Right renal cortex interstitium (tissue), 3 donors: ENCODE measurements at places on chromosomes 4 and X. TPM values are rescaled to one million over a fixed set of nuclear protein-coding genes. Genes with fewer than 3 reads are reported as not detected.

The INTS6L gene
- polyA plus RNA-seq: 24.2 TPM

The USO1 gene
- polyA plus RNA-seq: 91.1 TPM

The FANCB gene
- 3.8 TPM for polyA plus RNA-seq

The SLIT2 gene
- polyA plus RNA-seq: 54.0 TPM

The EXOC1L gene
- not detected for polyA plus RNA-seq

The SSX2B gene
- polyA plus RNA-seq: not detected

The LONRF3 gene
- 1.2 TPM for polyA plus RNA-seq

The GPR50 gene
- not detected for polyA plus RNA-seq

The ARSJ gene
- 14.9 TPM for polyA plus RNA-seq

The SYP gene
- polyA plus RNA-seq: 2.5 TPM

- DNase-seq: no peak
These were observed 68.2 kb upstream of the TENM3 start for GRCh38 chr4:182174979-182175378.

DNA sequence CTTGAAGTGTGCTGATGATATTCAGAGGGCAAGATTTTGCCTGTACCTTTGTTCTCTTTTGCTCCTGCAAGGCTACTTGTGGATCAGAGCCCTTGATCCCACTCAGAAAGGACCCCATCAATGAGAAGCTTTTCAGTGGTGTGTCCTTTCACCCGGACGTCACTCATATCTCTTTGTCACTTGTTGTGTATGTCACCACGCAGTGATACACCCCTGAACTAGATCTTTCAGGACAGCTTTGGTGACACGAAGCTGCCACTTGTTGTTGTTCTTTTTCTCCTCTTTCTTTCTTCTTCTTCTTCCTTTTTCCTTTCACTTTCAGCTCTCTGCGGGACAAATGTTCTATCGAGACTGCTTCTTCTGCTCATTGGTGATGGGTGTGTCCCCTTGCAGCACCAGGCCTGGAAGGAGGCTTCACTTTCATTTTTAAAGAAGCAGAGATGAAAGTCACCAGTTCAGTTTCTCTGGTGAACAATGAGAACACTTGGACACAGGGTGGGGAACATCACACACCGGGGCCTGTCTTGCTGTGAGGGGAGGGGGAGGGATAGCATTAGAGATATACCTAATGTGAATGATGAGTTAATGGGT lies 83.6 kb downstream of the NBDY start:
- DNase-seq: no peak

DNA sequence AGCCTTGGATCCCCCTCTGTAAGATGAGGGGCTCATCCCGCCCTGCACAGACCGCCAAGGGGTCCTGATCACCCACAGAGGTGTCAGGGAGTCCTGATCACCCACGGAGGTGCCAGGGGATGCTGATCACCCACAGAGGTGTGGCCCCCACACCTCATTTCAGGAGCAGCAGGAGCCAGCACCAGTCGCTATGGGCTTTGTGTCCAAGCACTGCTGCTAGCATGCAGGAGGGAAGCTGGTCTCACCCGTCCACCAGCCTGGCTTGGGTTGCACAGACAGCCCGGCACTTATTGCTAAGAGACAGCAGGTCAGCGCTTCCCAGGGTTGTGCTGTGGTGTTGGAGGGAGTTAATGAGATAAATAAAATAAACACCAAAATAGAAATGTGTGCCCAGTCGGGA lies 88.5 kb downstream of the ADRA2C start:
- no peak for DNase-seq

DNA sequence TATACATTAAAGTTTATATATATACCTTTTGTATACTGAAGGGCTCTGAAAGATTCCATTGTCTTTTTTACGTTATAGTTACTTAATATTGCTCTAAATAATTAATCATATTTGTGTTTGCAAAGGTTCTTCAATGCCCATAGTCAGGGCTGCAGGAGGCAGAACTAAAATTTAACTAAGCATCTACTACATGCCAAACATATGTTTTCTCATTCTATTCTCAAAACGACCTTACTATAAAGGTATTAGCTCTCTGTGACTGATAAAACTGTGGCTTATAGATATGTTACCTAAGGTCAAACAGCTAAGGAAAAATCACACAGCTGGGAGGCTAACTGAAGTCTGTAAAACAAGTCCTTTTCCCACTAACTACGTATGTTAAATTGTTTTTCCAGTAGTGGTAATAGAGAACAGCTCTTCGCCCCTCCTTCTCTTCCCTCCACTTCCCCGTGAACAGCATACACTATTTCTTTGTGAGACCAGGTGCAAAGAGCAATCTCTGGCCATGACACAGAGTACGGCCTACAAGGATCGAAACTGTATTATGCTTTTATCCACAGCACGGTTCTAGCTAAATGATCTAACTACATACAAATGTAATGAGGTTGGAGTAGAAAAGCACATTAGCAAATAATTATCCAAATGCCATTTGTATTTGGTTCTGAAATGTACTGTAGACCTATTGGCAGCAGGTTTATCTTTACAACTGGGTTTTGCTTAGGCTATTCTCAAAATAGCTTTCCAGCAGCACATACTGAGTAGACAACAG lies 1.7 kb downstream of the CNOT6L start:
- no peak for DNase-seq

- DNase-seq: no peak
These were observed 47.4 kb downstream of the SMIM14 start for GRCh38 chr4:39591290-39591689.

DNA sequence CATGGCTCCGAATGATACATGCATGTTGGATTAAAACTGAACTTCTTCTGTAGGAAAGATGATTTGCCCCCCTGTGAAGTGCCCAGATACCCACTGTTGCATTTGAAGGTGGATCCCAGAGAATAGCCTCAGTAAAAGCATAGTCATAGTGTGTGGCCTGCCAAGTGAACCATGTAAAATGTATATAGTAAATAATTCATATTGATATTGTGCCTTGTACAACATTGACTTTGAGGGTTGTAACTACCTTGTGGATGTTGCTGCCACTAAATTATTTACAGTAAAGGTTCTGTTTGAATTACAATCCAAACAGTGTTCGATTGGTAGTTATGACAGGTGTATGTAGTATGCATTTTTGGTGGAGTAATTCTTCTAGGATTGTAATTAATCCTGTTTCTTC lies 19.2 kb downstream of the TMEM131L start:
- no peak for DNase-seq

- no peak for DNase-seq
These were observed 157.1 kb downstream of the SCFD2 start for GRCh38 chr4:53208753-53209152.

DNA sequence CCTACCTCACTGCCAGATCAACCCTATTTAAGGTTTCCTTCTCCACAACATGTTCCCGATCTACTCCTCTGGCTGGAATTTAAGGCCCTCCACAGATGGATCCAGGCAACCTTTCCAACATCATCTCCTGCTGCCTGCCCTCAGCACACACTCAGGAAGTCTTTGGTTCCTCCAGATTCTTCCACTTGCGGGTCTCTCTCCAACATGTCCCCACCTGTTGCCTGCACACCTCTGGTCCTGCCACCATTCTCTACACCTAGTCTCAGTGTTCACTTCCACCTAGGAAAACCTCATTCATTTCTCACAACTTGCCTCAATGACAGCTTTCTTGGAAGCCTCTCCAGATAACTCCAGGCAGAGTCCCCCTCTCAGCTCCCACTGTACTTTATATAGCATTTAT lies 80.1 kb downstream of the RTL5 start:
- DNase-seq: no peak

DNA sequence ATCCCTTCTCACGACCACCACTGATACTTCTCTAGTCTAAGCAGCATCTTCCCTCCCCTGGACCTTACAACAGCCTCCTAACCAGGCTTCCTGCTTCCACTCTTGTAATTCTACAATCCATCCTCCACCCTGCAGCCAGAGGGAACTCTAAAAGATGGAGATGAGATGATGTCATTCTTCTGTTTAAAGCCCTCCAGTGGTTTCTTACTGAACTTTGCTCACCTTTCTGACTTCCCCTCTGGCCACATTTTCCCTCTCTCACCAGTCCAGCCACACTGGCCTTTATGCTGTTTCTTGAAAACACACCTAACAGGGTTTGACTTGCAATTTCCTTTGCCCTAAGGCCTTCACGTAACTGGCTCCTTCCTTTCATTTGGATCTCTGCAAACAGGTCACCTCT lies 191.4 kb upstream of the NHS start:
- DNase-seq: no peak

DNA sequence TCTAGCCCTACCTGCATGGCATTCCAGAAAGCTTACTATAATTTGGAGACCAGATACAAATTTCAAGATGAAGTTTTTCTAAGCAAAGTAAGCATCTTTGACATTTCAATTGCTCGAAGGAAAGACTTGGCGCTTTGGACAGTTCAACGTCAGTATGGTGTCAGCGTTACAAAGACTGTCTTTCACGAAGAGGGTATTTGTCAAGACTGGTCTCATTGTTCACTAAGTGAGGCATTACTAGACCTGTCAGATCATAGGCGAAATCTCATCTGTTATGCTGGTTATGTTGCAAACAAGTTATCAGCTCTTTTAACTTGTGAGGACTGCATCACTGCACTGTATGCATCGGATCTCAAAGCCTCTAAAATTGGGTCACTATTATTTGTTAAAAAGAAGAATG lies 17.6 kb downstream of the THAP9 start:
- no peak for DNase-seq

- DNase-seq: no peak
These were observed 56.9 kb downstream of the KDR start for GRCh38 chr4:55068522-55068921.

GRCh38 chr4:116501954-116502353 lies 583.4 kb downstream of the TRAM1L1 start:
- no peak for DNase-seq

- no peak for DNase-seq
These were observed at the start of gene SLC2A9 for GRCh38 chr4:10020871-10021652. Gene SLC2A9 (minus strand): TSS chr4:10021497. CDS start chr4:10021429, 68 bp downstream.

GRCh38 chr4:86178211-86178610 lies 181.6 kb downstream of the MAPK10 start:
- no peak for DNase-seq

DNA sequence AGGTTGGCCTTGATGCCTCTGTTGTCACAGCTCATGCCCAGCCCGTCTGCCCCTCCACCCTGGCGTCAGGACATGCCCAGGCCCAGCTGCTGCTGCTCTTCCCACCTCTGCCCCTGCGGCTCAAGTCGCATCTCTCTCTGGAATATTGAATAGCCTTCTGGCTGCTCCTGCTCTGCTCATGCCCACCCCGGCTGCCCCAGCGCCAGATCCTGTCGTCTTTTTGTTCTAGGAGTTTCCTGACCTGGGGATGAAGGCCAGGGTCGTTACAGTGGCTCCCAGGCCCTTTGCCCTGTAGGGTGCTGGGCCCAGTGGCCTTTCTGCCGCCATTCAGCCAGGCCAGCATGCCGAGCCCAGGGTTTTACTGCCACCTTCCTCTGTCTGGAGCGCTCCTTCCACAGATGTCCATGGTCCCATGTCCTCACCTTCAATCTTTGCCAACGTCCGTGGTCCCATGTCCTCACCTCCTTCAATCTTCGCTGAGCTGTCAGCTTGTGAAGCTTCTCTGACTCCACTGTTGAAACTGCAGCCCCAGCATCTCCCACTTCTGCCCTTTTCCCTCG lies 9.7 kb downstream of the MAEA start:
- DNase-seq: no peak

DNA sequence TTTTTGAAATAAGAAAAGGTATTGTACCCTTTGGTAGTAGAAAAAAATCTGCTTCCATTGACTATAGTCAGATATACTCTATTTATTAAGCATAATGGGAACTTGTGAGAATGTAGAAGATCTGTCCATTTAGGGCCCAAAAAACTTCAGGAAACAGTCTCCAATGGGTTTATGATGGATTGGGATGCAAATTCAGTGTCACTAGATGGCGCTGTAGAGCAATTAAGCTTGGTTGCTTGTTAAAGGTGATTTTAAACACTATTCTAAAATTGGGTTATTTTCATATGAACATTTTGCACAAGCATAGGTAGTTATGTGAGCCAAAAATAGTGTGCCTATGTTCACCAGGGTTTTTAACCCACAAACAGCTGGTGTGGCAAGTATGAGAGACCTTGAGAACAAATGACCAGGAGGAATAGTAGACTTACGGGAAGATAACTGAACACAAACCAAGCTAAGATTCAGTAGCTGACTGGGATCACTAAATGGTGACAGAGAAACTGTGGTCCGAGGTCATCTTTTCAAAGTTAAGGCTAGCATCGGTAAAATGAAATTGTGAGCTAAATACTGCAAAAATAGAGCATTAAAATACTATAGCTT lies 80.3 kb upstream of the LSM6 start:
- no peak for DNase-seq

DNA sequence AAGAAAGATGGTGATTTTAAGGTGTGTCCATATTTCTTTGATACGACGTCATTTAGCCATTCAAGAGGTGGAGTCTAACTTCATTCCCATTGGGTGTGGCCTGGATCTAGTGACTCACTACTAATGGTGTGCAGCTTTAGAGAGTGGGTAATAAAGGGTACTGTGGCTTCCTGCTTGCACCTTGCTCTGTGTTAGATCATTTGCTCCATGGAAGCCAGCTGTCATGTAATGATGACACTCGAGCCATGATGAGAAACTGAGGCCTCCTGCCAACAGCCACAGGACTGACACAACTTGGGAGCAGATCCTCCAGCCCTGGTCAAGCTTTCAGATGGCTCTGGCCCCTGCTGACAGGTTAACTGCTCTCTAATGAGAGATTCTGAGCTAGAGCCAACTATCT lies 82.0 kb downstream of the UNC5C start:
- DNase-seq: no peak

- DNase-seq: no peak
These were observed 271.1 kb upstream of the ZFP42 start for GRCh38 chr4:187724456-187724855.

DNA sequence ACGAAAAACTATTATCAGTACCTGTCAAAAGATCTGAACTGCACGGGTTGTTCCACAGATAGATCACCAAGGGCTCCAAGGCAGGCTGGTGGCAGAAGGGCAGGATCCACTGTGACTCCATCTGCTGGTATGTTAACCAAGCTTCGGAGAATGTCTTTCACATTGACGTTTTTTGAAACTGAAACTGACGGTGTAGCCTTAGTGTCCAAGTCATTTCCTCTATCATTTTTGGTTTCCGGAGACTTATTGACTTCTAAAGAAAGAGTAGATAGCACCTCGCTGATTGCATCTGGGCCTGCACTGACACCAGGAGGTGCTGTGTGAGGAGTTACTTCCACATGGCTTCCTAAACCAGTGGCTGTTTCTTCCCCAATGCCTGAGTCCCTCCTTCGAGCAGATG lies 186.9 kb downstream of the LRBA start:
- DNase-seq: no peak

DNA sequence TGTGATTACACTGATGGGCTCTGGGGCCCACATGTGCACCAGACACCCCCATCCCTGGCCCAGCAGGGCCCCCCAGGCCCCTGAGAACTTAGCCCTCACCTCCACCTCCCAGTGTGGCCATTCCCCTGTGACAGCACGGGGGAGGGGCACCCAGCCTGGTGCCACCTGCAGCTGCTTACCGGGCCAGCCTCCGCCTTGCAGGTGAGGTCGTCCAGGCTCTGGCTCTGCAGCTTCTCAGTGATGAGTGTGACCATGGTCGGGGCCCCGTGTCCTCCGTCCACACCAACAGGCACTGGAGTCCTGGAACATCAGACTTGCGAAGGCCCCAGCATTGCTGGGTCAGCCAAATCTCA lies 15.6 kb downstream of the FAM53A start:
- DNase-seq: no peak

GRCh38 chr4:10421344-10422055 lies 35.7 kb downstream of the ZNF518B start:
- DNase-seq: no peak
